Stimulated activated CD8-positive, alpha-beta memory T cell treated with anti-CD3 and anti-CD28 coated beads, Interleukin-15, amount 100 ng/mL, for 24 hours (primary cell): ENCODE measurements at places on chromosomes 3 and 15.

GRCh38 chr3:131957980-131958379 is 76.8 kb downstream of the CPNE4 start:
- no peak for DNase-seq

DNA sequence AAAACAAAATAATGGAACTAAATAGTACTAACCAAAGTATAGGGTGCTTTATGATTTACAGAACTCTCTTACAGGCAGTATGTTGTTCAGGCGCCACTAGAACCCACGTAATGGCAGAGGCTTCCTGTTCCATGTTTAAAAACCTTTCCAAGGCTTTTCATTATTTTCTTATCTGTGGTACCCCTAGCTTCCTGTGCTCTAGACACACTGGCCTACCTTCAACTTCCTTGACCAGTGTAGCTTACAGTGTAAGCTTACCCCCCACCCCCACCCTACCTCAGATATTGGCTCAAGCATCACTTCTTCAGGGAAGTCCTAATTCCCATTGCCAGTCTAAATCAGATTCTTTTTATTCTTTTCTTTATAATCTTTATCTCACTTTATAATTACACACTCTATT is 2.9 kb downstream of the NR2C2 start:
- no peak for DNase-seq

- no peak for DNase-seq
These were observed 9.3 kb upstream of the SETD5 start for GRCh38 chr3:9388142-9388541.

- no peak for DNase-seq
These were observed 236.9 kb upstream of the KBTBD8 start for GRCh38 chr3:66761093-66761780.

DNA sequence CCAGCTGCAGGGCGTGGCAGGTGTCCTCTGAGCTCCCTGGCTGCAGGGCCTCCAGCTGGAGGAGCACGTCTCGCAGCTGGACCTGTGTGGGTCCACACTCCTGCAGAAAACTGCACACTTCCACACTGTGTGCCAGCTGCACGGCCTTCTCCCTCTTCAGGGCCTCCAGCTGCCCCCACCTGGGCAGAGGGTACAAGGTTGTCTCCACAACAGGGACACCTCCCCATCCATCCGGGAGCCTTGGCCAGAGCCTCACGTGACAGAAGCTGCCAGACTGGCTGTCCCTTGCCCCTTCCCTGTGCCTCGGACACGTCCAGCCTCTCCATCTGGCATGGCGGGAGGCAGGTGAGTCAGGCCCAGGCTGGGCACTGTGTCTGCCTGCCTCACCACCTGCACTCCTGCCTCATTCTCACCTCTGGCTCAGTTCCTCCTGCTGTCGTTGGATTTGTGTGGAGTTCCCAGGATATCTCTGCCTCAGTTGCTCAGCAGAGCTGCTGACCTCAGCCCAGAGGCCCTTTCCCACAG is 14.5 kb downstream of the SPTBN5 start:
- no peak for DNase-seq

DNA sequence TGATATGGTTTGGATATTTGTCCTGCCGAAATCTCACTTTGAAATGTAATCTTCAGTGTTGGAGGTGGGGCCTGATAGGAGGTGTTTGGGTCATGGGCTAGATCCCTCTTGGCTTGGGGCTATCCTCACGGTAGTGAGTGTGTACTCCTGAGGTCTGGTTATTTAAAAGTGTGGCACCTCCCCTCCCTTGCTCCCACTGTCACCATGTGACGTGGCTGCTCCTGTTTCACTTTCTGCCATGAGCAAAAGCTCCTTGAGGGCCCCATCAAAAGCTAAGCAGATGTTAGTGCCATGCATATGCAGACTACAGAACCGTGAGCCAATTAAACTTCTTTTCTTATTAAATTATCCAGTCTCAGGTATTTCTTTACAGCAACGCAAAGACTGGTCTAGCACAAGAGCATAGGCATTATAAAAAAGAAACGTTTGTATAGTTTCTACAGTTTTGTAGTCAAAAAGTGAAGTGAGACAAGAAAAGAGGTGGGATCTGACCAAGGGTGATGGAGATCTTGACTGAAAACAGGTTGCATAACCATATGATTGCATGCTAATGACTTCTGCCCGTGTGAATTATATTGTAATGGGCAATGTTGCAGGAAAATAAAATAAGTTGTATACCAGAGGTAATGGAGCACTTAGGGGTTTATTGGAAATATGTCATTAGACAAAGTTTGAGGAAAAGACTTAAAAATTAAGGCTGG is 28.5 kb upstream of the CLASP2 start:
- no peak for DNase-seq

- DNase-seq, result no peak
These were observed 757.6 kb downstream of the GBE1 start for GRCh38 chr3:81003817-81004216.

- DNase-seq, result no peak
These were observed 431.5 kb upstream of the CNTN6 start for GRCh38 chr3:661356-661755.

GRCh38 chr3:15492847-15493360 is 28.6 kb downstream of the COLQ start:
- DNase-seq, result no peak

DNA sequence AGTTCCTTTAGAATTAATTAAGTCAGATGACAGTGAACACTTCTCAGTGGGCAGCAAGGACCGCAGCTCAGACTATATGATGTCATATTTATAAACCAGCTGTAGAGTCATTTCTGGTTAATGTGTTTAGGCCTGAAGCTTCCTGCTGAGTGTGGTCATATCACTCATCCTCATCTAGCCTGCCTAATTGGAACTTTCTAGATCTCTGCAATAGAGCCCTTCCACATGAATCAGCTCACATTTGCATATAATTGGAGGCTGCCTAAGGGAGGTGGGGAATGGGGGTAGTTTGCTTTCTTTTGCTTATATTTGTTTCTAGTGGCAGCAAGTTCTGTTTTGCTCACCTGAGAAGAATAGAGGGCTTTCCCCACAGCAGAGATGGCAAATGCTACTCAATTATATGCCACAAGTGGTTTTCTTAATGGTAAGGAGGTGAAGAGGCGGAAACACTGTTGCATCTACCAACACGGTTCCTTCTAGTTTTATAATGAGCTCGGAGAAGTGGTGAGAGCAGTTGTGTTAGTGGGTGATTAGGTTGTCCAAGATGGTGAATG is 148.1 kb downstream of the KLHL25 start:
- DNase-seq, result no peak

DNA sequence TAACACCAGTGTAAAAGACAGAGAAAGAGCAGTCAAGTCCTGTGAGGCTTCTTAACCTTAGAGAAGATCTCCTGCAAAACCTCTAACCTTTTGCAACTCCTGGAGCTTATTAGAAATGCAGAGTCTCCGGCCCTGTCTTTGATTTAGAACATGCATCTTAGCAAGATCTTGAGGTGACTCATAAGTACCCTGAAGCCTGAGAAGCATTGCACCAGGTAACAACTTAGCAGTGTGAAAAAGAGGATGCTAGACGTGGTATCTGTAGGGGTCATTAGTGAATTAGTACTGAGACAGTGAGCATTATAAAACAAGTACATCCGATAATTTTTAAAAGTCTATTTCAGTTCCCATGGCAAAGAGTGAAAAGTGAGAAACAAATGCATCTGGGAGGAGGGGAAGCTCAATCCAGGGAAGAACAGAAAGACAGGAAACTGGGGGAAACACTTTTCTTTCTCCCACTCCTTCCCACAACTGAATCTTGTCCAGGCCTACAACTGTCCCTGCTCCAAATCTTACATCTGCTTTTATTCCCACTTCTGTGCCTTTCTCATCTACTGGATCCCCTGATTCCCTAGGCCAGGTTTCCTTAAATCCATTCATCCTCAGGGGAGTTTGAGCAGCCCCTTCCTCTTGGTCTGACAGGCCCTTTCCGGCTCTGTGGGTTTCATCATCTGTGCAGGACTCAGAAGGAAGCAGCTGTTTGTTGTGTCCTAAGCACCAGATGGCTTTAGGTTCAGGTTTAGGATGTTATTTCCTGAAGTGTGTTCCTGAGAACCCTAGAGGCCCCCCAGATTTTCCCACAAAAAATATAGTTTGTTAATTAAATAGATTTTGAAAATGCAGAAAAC is 128.1 kb upstream of the IL12A start:
- DNase-seq, result no peak
